ENCODE measurements at places on chromosomes 1 and 21.

DNA sequence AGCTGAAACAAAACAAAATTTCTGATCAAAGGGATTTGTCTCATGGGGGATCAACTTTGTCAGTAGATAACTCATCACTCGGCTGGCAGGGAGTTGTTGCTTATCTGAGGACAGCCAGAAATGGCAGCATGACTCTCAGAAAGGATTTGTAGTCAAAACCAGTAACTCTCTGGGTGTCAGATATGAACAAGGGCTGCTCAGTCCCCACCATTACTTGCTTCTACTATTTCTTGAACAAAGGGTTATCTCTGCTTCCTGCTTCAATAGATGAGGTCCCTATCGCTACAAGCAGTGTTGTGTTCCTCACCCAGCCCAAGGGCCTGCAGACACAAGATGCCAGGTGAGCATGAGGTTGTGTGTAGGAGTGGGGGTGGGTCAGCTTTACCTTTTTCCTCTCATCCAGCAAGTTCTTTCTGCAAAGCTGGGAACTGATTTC lies 116.2 kb downstream of the PTBP2 start:
- no peak for DNase-seq

GRCh38 chr1:39170731-39171667 lies 33.5 kb upstream of the MACF1 start:
- no peak for DNase-seq

DNA sequence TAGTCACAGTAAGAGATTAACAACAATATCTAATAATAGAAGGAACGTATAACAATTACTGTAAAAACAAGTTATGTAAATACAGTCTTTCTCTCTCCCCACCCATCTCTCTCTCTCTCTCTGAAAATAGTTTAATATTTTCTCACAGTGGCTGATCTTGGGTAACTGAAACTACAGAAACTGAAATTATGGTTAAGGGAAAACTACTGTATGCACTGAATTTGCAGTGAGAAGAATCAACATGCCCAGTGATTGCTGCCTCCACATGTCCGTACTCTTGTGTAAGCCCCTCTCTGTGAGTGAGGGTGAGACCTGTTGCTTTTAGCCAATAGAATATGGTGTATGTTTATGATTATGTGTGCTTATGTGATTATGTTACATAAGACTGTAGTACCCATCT lies 1.6 kb downstream of the KRTAP6-1 start:
- no peak for DNase-seq

DNA sequence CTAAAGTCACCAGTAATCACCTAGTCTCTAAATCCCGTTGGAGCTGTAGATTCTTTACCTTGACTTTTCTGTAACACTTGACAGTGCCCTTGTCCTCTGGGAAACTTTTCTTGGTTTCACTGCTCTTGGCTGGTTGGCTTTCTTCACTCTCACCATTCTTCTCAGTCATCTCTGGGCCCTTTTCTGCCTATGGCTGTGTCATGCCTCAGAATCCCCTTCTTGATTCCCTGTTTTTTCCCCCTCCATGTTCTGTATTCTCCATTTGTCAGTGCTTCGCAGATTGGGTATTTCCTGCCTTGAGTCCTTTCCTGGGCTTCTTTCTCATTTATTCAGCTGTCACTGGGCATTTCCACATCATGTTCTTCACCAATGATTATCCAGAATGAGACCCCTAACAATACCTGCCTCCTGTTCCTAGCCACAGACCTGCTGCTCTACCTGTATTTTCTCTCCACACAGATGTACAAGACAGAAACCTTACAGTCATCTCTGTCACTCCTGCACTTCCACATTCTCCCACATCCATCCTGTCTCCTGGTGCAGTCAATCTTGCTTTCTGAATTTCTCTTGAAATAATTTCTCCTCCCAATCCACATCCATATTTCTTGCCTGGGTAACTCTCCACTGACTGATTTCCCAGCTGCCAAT lies 14.7 kb downstream of the UCK2 start:
- DNase-seq = no peak

DNA sequence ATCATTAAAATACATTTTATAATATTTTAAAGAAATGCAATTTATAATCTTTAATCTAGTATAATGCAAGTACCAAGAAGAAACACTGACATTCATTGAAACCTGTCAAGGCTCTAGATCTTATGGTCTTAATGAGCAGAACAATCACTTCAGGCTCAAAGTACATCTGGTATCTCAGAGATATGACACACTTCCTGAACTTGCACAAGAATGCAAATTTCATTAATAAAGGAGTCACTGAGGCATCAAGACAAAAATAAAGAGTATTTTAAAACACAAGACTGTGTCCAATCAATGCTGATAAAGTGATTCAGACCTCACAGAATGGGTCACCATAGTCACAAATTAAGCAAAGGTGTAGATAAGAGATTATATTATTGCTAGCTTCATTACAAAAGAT lies 178.1 kb downstream of the AK5 start:
- no peak for DNase-seq

GRCh38 chr1:119141020-119141424 lies 569 bp upstream of the WARS2 start:
- DNase-seq = peak; percentile 8

DNA sequence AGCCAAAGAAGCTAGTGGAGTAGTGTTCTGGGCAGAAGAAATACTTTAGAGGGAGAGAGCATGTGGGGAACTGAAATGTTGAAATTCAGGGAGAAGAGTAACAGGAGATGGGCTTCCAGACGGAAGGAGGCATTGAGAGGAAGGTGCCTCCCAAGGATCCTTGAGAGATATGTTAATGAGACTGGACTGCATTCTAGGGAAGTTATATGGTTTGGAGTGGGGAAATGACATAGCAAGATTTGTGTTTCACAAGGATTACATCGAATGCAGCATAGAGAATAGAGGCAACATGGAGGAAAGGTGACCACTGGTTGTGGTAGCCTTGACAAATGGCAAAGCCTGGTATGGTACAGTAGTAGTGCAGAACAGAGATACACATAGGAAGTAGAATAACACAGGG lies 160.5 kb upstream of the HMCN1 start:
- DNase-seq = no peak

DNA sequence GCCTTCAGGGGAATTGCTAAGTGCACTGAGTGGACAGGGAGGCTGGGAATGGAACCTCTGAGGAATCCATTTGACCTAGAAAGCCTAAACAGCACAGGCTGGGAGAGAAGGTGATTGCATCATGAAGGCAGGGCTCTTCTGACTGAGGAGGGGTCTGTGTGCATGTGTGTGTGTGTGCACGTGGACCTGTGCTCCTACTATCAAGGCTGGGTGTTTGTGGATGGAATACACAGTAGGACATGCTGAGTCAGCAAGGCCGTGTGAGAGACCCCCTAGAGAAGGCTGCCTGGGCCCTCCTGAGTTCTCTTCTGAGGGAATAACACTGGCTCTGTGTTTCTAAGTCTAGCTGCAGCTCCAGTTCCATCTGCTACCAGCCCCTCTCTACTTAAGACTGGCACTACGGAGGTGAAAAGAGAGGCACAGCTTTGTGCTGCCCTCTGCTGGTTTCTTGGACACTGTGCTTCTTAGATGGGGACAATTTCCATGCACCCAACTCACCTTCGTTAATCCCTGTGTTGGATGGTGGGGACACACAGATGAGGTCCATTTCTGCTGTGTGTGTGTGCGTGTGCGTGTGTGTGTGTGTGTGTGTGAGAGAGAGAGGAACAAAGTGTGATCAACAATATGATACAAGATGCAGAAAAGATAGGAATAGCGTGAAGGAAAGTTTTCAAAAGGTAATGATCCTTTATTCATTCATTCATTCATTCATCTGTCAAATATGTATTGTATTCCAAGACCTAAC lies 6.2 kb upstream of the EFCAB14 start:
- peak; percentile 88 for DNase-seq

DNA sequence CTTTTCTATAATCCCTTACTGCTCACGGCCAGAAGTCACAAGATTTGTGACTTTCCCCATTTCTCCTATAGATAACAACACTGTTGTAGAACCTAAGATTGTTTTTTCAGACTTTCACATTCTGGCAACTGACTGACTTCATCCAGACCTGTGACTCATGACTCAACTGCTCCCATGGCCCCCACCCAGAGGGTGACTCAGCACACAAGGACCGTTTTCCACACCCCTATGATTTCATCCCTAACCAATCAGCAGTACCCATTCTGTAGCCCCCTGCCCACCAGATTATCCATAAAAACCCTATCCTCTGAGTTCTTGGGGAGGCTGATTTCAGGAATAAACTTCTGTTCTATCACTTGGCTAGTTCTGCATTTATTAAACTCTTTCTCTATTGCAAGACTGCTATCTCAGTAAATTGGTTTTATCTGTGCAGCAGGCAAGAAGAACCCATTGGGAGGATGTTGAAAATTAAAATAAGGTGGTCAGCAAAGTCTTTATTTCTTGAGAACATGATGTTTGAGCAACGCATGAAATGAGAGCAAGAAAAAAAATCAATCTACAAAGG lies 79.7 kb downstream of the NGF start:
- no peak for DNase-seq

DNA sequence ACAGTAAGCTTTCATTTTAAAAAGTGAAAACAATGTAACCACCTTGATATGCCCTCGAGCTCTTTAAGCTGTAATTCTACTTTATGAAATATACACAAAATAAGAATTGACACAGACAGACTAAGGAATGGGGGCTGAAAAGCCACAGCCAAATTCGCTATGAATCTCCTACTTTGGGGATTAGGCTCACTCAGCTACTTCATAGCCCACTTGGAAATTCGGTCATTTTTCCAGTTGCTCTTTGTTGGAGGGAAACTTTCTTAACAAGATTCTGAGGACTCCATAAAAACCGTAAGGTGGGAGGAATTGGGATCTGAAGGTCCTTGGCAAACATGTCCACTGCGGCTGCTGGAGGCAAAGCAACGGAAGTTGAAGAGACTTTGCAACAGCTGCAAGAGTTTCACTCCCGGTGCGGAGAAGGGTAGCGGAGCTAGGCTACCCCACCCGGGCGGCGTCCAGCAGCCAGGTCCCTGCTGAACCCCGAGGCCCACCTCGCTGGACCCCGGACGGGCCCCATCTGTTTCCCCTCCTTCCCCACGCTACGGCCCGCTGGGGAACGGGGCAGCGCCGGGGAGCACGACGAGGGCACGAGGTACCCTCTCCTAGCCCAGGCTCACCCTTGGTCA lies 634 bp downstream of the MYCBP start:
- DNase-seq = peak; percentile 28

DNA sequence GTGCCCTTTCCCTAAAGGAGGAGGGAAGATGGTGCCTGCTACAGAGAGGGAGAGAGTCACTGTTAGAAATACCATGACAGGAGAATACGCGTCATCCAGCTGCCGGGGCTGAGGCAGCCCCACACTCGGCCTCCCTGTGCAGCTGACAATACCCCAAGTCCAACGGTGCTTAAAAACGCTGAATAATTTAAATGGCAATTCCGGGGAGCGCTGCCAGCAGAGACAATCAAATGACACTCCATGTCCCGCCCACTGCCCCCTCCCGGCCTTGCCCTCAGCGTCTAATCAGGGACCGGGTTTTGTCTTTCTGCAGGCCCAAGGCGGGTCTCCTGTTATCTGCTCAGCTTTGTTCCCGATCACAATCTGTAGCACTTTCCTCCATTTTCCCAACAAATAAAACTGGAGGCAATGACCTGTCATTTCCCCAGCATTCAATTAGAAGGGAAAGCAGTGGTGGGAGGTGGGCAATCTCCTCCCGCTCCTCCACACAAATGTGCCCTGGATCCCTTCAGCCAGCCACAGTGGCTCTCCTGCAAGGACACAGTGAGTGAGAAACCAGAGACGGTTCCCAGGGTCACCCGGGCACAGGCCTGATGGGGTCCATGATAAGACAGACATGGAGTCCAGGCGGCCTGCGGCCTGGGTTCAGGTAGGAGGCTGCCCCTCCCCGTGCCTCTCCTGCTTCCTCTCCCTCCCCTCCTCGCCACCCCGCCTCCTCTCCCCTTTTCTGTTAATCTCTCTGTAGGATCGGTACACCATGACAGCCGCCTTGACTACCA lies 42.7 kb upstream of the AJAP1 start:
- no peak for DNase-seq

GRCh38 chr1:158035976-158036583 lies 42.6 kb downstream of the KIRREL1 start:
- DNase-seq = peak; percentile 69

DNA sequence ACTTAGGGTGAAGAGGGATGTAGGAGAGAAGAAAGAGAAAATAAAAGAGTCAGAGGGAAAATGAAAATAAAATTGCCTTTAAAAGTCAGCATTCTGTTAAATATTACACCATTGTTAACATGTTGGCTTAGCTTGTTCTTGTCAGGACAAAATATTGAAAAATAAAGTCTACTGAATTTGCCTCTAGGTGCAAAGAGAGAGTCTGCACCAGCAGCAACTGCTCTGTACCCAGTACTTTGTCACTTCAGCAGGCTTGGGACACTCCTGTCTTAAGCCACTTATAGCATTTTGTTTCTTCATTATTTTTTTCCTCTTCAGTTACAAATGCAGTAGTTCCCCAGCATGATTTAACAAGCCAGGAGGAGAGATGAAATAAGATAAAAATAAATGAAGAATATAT lies 11.0 kb upstream of the USH2A start:
- DNase-seq = no peak

- DNase-seq = no peak
These were observed 233.4 kb downstream of the DSCAM start for GRCh38 chr21:40613546-40614030.

DNA sequence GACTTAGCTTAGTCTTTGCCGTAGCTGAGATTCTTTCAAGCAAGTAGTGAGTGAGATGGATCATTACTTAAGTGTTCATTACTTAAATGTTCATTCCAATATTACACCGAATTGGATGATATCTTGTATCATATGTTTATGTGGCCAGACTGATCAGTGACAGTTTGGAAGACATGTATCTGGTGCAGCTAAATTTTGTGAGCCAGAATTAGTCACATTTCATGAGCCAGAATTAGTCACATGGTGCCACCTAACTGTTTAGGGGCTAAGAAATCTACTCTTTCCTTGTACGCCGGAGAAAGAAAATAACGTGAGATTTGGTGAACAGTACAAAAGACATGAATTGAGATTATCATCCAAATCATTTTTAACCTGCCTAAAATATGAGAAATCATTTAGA lies 355.6 kb downstream of the USP25 start:
- DNase-seq = no peak

DNA sequence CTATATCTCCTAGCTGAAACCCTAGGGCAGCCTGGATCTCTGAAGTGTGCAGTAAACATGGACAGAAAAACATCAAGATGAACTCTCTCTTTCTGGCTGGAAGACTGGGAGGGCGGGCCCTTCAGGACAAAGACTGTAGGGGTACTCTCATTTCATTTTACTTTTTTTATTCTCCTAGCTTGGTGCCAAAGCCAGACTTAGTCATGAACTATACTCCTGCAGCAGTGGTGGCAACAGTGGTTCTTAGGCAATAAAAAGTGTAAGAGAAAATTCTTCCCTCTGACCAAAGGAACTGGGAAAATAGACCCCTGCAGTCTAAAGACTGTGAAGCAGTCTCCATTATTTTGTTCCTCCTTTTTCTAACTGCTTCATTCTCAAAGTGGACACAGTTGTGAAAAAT lies 213.8 kb upstream of the JUN start:
- DNase-seq = no peak

All from hepatocyte (in vitro differentiated cells).